ENCODE measurements at places on chromosomes 7 and 10.

DNA sequence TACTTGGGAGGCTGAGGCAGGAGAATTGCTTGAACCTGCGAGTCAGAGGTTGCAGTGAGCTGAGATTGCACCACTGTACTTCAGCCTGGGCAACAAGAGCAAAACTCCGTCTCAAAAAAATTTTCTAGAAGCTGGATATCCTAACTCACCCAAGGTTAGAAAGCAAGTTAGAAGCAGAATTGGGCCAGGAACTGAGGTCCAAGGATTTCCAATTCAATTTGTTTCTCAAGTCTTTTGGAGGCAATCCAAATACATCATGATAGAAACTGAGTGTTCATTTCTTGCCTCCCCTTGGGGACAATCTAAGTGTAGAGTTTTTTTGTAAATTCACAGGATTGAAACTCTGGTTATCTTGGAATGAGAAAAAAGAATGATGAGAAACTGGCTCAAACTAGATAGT is 45.5 kb downstream of the LAMB1 start:
- no peak for DNase-seq

- no peak for DNase-seq
Observed at GRCh38 chr10:61047081-61047480, 103.1 kb upstream of the RHOBTB1 start.

DNA sequence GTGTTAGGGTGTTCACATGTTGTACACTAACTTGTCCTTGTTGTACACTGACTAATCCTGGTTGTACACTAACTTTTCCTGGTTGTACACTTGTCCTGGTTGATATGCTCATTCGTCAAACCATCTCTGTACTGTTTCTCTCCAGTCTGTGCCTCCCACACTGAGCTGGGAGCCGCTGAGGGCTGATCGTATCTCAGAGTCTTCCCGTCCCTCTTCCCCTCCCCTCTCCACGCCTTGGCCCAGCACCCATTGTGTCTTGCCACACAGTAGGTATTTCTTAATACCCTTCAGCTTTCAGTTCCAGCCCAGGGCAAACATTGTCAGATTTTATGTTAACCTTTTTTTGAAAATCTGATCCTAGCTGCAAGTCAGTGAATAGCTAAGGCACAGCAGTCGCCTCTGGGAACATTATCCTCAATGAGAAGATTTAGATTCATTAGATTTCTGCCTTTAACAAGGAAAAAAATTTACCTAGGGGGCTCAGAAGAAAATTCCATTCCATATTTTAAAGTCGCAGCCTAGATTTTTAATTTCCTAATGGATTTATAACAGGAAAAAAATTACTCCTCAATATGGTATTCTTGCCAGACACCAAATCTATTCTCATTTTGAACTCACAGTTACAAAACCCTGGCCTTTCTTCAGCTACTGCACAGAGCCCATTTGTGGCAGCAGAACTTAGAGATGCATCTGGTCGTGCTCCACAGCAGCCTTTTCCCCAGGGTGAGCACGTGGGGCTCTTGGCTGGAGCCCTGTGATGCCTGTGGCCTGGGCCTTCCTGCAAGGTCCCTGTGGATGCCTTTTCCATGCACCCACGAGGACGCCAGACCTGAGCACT is 33.0 kb upstream of the CHST15 start:
- no peak for DNase-seq

DNA sequence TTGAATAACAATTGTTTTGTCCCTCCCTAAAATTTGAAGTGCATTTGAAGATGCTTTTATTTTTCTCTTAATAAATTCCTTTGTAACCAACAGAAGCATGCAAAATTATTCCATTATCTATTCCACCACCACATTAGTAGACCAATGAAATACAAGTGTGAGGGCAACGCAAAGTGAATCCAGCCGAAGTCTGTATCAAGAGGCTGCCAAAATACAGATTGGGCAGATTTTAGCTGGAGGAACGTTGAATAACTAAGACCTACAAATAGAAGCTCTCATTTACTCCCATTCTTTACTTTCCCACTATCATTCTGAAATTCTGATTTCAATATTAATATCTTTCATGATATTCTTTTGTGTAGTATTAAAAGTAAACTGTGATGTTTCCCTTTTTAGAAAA is 233.7 kb downstream of the BMPER start:
- DNase-seq = no peak

- no peak for DNase-seq
Observed at GRCh38 chr7:41287559-41288335, 415.1 kb downstream of the INHBA start.

- no peak for DNase-seq
Observed at GRCh38 chr7:77454802-77455201, 38.7 kb upstream of the GSAP start.

DNA sequence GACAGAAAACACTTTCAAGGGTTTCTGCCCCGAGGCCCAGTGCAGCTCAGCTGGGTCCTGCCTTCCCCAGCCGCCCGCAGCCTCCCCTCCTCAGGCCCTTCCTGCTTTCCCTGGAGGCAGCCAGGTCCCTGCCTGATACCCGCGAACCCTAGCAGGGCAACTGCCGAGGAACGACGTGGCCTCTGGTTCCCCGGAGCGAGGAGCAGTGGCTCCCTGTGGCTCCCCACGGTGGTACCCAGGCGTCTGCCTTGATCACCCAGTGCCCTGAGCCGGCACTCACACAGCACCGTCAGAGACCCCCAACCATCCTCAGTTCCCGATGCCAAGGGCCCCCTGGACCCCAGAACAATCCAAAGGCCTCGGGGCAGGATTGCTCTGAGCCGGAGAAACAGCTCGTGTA is 58.3 kb downstream of the CFAP46 start:
- DNase-seq = no peak

- no peak for DNase-seq
Observed at GRCh38 chr10:6385665-6386064, 182.9 kb downstream of the PFKFB3 start.

GRCh38 chr10:99369551-99369950 is 40.4 kb downstream of the CNNM1 start:
- no peak for DNase-seq

- DNase-seq = no peak
Observed at GRCh38 chr7:98079891-98080648, 26.6 kb upstream of the LMTK2 start.

GRCh38 chr7:116236020-116236630 is 25.8 kb downstream of the TES start:
- no peak for DNase-seq

DNA sequence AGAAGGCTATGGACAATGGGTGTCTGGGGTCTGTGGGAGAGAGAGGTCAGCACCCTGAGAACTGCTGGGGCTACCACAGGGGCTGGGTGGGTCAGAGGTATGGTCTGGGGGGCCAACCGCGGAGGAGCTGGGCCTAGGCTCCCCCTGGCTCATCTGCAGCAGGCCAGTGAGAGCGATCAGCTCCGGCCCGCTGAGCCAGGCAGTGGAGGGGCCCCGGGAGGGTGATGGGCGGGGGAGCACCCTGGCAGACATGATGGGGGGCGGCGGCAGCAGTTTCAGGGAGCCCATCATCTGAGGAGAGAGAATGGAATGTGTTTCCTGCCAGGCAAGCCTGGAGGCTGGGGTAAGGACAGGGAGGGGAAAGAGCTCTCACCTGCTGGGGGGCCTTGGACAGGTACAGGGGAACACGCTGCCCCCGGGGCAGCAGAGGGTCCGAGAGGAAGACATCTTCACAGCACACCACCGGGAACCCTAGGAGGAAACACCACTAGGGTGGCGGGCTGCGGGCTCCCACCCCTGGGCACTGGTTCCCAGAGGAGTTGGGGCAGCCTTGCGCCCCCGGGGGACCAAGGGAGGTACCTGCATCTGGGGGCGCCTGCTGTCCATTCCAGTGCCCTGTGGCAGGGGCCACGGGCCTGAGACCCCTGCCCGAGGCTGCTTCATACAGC is 1.3 kb downstream of the SAP25 start:
- DNase-seq = no peak

DNA sequence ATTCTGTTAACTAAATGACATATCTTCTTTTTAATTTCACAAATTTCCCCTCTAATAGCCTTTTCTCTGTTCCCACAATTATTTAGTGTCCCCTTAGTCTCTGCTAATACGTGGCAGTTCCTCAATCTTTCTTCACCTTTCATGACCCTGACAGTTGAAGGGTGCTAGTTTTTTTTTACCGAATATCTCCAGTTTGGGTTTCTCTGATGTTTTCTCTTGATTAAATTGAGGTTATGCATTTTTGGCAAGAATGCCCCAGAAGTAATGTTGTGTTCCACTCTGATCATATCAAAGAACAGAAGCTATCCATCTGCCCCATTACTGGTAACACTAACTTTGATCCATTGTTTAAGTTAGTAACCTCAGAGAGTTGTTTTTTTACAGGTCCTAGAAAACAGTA is 133.6 kb upstream of the ASAH2 start:
- DNase-seq = no peak

GRCh38 chr10:62054830-62055229 is 153.3 kb downstream of the ARID5B start:
- no peak for DNase-seq

DNA sequence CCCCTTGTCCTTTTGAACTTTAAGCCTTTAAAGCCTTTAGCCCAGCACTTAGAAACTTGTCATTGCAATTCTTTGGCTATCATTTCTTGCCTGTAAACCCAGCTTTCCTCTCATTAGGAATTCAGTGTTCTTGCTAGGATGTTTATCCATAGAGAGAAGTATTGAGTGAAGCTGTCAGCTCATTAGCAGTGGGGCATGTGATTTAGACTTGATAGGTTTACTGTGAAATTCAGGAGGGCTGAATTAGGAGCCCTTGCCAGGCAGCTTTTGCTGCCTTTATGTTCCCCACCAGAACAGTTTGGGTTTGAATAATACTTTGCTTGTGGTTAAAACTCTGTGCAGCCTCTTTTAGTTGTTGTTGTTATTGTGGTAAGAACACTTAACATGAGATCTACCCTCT is 39.5 kb downstream of the LHFPL3 start:
- DNase-seq = no peak

- no peak for DNase-seq
Observed at GRCh38 chr7:70171369-70171920, 573.2 kb downstream of the AUTS2 start.

- no peak for DNase-seq
Observed at GRCh38 chr7:295155-296154, 5.5 kb downstream of the FOXL3 start.

DNA sequence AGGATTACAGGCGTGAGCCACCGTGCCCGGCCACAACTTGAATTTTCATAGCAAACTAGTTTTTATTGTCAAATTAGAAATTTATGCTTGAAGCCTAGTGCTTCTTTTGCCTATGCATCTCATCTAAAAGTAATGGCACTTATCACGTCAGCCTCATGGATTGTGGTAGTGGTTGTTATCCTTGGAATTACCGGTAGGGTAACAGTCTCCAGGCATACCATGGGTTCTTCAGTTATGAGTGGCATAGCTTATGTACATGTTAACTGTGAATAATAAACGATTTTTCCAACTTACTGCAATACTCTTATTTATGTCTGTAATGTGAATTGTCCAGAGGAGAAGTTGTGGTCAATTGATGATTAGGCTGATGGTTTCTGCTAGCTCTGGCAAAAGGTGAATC is 63.1 kb downstream of the BMPR1A start:
- no peak for DNase-seq

DNA sequence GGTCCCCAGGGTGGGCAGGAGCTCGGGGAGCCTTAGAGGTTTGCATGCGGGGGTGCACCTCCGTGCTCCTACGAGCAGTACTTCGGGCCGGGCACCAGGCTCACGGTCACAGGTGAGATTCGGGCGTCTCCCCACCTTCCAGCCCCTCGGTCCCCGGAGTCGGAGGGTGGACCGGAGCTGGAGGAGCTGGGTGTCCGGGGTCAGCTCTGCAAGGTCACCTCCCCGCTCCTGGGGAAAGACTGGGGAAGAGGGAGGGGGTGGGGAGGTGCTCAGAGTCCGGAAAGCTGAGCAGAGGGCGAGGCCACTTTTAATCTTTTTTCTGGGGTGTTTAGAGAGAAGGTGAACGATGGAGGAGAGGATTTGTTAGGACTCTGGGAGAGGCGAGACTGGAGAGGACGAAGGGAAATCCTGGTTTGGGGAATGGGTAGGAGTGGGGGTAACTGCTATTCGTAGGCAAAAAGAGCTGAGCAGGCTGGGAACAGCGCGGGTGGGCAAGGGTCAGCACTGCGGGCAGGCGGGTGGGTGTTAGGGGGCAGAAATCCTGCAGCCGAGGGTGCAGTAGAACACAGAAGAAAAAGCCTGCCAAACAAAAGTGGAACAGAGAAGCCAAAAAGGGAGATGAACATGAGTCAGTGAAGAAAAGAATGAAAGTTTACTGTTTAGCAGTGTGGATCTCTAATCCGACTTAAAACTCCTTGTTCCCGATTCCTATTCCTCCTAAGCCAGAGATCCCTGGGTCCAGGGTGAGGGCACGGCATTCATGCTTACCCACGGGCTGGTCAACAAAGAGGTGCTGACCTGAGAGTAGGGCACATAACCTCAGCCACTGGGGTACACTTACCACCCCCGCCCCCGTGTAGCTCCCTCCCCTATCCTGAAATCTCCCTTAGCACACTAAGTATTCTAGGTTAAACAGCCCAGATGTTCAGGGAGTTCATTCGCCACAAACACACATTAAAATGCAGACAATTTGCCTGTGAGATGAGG is 26.9 kb downstream of the PRSS2 start:
- no peak for DNase-seq

GRCh38 chr10:26000971-26001370 is 66.9 kb downstream of the MYO3A start:
- no peak for DNase-seq

GRCh38 chr10:87861566-87861952 is 1.8 kb downstream of the KLLN start:
- DNase-seq = peak; percentile 18

DNA sequence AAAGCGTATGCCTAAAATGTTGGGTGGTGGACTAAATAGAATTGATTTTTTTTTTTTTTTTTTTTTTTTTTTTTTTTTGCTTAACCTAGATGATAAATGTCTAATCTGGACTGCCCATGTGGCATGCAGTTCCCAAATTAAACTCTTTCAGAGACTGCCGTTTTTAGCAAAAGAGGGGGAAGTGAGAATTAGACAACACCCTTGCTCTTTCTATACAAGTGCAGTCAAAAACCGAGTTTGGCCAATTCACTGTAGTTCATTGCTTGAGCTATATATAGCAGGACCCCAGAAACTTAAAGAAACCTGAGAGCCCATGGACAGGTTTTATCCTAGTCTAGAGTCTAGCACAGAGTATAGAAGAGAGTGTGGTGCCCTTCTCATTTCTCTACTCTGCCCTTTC is 141.9 kb downstream of the GRM3 start:
- peak; percentile 14 for DNase-seq

- no peak for DNase-seq
Observed at GRCh38 chr7:92058040-92058439, 76.2 kb downstream of the CYP51A1 start.

DNA sequence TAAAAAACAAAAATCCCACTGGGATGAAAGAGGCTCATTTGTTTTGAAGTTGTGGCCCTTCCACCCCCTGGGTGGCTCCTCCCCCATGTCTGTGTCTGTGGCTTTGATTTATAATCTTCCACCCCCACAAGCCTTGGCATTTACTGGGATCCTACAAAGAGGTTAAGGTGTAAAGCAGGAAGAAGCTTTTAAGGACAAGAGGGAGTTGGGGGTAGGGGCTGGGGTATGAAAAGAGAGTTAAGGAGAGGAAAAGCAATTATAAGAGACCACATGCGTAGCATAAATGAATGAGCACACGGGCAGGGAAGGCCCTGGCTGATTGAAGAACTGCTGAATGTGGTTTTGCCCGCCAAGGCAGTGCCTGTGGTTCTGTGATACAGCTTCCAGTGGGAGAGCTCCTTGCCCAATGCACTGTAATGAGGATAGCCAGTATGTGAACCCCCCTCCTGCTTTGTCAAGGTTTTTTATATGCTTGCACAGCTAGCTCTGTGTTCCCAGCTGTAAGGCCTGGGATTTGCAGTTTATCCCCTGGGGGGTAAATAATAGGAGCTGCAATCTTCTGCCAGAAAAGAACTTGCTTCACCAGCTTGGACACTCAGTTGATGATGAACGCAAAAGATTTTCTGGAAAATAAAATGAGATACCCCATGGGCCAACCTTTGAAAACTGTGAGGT is 34.7 kb upstream of the KMT2E start:
- no peak for DNase-seq
